ENCODE measurements at places on chromosomes 2 and 18.

DNA sequence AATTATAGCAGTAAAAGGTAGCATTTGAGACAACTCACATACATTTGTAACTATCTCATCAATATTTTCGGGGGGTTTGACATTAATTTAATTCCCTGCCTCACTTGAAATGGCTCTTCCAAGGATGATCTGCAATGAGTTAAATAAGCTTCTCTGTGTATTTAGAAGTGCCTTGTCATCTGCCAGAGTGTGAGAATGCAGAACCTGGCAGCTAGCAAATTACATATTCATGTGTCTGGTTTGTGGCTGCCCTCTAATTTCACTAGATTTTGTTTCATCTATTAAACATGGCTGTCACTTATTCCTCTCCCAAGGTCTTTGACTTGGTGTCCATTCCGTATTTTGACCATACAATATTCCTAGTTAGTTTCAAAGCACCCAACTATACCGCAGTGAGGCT is 158.3 kb upstream of the CAVIN2 start:
- no peak for DNase-seq

DNA sequence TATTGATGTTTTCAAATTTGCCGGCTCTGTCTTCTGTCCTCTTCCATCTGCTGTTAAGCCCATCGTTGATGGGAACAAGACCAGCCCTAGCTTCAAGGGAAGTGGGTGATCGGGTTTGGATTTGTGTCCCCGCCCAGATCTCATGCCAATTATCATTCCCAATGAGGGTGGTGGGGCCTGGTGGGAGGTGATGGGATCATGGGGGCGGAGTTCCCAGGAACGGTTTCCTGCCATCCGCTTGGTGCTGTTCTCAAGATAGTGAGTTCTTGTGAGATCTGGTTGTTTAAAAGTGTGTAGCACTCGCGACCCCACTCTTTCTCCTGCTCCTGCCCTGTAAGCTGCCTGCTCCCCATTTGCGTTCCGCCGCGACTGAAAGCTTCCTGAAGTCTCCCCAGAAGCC is 9.5 kb downstream of the ASB18 start:
- no peak for DNase-seq

DNA sequence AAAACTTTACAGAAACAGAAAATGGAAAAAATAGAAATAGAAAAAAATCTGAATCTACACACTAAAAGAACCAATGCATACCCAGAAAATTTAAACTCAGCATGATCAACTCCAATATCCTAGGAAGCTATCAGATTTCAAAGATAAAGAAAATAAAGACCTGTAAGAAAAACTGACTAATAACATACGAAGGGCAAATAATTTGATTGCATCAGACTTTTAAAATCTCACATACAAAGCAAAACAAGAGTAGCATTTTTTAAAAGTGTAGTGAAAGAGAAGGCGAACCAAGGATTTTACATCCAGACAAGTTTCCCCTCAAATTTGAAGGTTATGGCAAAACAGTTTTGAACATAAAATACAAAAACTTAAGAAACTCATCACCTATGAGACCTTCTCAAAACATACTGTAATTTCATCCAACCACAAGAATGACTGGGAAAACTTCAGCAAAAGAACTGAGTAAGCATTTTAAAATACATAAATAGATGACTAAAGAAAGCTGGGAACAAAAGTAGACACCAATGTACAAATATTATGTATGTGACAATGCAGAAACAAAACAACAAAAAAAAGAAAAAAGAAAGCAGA is 54.8 kb downstream of the NBAS start:
- DNase-seq: no peak

DNA sequence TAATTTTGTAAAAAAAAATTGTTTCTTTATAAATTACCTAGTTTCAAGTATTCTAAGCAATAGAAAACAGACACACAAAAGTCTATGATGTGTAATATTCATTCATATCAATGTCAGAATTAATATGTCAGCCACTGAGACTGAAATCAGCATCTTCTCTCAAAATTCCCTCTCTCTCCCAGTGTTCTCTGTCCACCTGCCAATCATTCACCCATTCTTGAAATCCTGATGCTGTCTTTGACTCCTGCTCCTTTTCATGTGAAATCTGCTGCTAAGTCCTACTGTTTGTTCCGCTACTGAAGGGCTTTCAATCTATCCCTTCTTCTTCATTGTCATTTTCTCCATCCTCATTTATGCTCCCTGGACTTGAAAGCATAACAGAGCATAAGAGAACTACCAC is 257.9 kb downstream of the SATB2 start:
- DNase-seq: no peak

DNA sequence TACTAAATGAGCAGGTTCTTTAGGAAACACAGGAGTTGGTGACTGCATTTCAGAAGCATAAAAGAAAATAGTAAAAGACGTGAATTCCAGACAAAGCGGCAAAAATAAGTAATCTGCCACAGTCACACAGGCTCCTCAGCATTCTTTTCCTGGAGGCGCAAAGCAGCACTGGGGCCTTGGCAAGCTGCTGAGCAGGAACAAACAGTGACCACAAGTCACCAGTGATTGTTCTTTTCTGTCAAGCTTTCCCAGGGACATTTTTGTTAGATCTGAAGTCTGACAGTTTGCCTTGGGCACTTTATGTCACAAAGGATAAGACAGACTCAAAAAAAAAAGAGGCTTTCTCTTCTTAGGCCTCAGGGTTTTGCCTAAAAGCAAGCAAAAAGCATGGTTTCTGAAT is 216.2 kb downstream of the CDH20 start:
- DNase-seq: no peak

DNA sequence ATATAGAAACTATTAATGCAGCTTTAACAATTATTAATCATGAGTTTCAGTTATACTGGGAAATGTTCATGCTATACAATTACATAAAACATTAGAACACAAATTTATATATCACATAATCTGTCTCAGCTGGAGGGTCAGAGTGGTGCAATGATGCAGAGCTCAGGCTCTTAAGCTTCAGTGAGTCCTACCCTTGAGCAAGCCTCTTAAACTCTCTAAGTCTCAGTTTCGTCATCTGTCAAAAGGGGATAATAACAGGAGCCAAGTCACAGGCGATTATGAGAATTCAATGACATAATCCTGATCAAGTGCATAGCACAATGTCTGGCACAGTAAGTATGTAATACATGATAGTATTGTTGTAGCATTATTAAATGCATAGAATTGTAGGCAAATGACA is 46.0 kb downstream of the LAMA1 start:
- DNase-seq: no peak

- DNase-seq: peak; percentile 74
Measured at GRCh38 chr2:205496772-205497171, 185.5 kb upstream of the NRP2 start.

DNA sequence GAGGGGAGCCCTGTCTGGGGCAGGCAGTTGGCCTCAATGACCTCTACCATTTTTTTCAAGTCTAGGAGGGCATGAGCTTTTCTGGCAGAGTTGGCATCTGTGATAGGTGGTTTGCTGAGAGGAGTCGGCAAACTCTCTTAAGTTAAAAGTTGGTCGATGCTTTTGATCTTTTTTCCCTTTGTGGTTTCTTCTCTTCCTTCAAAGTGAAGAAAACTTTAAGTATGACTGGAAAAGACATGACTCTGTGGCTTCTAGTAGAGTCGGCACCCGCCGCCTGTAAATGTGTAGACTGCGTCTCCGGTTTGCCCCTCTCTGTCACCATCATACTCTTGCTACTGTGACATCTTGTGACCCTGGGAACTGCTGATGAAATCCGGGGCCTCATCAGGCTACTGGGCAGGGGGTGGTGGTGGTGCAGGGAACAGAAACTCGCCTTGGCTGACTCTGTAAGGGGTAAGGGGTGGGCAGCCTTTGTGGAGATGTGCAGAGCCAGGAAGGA is 21.1 kb downstream of the INPP5D start:
- no peak for DNase-seq

- no peak for DNase-seq
Measured at GRCh38 chr2:206840999-206841398, 75.6 kb downstream of the FASTKD2 start.

DNA sequence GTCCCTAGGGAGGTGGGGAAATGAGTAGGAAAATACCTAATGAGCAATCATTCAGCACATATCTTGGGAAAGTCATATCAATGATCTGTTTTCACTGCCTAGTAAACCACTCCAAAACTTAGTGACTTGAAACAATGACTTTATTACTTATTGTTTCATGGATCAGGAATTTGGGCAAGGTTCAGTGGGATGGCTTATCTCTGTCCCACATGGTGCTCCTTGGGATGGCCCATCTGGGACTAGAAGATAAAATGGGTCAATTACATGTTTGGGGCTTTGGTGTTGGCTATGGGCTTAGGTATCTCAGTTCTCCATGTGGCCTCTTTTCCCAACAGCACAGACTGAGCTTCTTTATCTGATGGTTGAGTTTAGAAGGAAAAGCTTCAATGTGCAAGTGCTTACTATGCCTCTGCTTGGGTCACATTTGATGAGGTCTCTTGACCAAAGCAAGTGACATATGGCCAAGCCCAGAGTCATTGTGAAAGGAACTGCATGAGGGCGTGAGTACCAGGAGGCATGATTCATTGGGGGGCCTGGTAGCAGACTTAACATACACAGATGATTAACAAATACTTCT is 218.1 kb upstream of the TNP1 start:
- DNase-seq: no peak

GRCh38 chr2:99154643-99155536 is at the start of the genes LIPT1 and TSGA10:
Gene LIPT1, plus strand, starts transcription at chr2:99154967. Its CDS starts 6,991 bp downstream, at chr2:99161958.
Gene TSGA10, minus strand, starts transcription at chr2:99154942. Its CDS starts 45,503 bp downstream, at chr2:99109439.
- DNase-seq: no peak

DNA sequence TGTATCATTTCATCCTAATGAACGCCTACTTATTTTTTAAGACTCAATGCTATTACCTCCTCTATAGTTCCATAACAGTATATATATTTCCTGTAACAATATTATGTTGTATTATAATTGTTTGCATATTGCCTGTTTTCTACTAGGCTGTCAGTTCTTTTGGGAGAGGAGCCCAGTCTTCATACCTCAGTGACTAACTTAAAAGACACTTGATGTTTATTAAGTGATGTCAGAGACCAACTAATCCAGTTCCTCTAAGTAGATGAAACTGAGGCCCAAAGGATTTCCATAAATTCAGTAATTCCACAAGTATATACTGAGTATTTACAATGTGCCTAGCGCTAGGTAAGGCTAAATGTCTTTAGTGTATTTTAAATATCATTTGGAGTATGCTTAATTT is 48.9 kb upstream of the AAK1 start:
- no peak for DNase-seq

DNA sequence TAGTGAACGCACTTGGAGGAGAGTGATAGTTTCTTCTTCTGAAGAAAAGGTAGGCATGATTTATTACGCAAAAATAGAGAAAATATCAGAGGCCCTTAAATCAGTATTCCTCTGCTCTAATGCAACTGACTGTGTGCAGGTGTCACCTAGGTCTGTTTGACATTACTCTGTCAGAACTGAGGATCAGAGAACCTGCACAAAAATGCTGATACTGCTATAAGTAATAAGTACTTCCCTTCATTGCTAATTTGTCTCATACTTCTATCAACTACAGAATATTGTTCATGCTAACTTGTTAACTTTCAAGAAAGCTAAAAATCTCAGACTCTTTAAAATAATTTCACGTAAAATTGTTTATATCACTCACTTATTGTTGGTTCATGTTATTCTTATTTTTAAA is 358.5 kb downstream of the ZNF804A start:
- no peak for DNase-seq

GRCh38 chr2:45696708-45697107 is 45.2 kb downstream of the PRKCE start:
- DNase-seq: no peak

GRCh38 chr18:56825878-56826277 is 174.7 kb downstream of the WDR7 start:
- no peak for DNase-seq

DNA sequence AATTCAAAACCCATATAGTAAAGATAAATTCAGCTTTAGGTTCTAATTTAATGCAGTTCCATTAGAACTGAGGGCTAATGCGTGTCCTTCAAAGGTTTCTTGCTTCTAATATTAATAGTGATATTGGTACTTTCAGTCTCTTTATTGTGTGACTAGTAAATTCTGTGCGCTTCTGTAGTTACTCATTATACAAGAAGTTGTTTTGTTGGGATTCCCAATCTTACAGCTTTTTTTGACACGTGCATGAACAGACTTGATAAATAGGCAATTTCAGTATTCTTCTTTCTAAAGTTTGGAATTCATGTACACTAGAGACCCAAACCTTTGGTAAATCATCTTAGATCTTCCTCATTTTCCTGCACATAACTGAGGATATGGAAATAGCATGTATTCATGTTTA is 71.8 kb downstream of the HAUS1 start:
- DNase-seq: no peak

DNA sequence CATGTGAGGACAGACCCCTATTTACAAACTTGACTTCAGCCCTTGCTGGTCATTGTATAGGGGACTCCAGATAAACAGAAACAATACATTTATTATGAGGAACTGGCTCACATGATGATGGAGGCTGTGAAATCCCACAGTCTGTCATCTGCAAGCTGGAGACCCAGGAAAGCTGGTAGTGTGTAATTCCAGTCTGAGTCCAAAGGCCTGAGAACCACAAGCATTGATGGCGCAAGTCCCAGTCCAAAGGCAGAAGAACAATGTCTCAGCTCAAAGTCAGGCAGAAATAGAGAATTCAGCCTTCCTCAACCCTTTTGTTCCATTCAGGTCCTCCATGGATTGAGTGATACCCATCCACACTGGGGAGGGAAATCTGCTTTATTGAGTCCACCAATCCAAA is 28.1 kb upstream of the SPP2 start:
- DNase-seq: no peak

DNA sequence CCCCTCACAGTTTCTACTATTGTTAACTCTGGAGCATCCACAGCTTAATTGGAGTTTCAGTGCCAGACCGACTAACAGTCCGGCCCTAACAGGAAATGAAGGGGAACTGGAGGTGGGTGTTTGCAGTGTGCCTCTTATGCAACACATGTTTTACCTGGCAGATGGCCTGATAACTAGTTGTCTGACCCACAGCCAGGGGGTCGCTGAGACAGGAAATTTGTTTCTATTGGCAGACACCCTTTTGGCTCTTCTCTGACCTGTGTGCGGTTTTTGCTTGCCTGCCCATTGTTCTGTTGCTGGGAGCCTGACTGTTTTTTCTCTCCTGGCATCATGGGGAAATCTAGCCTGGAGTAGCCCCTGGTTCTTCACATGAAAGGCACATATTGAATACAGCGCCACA is 1329.8 kb downstream of the DSC3 start:
- DNase-seq: no peak

- no peak for DNase-seq
Measured at GRCh38 chr2:207142461-207142860, 23.3 kb downstream of the KLF7 start.

- no peak for DNase-seq
Measured at GRCh38 chr2:191401287-191401686, 156.1 kb downstream of the MYO1B start.
